Fibroblast of gingiva (primary cell): ENCODE measurements at places on chromosomes 6 and 20.

DNA sequence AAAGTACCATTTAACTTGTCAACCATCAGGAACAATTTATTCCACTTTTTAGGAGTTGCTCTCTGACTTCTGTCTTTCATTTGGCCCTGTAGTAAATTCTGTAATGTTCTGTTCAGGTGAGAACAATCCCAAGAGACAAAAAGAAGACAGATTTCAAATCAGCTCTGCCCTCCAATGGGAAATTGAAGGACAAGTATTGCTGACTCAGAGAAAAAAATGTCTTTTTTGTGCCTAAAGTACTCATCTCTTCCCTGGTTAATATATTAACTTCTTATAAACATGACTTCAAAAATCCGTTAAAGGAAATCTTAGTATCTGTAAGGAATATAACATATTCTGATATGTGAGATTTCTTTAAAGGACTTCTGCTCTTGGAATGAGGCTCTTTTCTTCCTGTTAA, 38.6 kb upstream of the SCGN start:
- no peak for DNase-seq

GRCh38 chr20:44908987-44909871, 631 bp upstream of the PABPC1L start:
- DNase-seq = no peak

GRCh38 chr6:40848868-40849514, 190.0 kb downstream of the UNC5CL start:
- DNase-seq = no peak

DNA sequence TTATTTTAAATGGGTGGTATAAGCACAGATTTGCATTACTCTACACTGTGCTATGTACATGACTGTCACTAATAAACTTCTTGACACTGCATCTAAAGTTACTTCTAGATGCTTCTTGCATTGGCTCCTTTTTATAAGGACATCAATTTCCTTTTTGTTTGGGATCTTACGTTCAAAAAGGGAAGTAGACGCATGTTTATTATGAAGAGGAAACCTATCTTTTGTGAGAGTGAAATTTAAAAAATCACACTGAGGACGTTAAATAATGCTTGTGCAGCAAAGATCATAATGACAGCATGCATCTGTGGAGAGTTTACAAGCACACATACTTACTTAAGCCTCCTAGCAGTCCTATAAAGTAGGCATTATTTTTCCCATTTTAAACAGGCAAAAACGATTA, 479.5 kb downstream of the CD83 start:
- DNase-seq = no peak

- peak; percentile 18 for DNase-seq
These were observed 13.8 kb downstream of the FOXQ1 start for GRCh38 chr6:1325461-1326309.

DNA sequence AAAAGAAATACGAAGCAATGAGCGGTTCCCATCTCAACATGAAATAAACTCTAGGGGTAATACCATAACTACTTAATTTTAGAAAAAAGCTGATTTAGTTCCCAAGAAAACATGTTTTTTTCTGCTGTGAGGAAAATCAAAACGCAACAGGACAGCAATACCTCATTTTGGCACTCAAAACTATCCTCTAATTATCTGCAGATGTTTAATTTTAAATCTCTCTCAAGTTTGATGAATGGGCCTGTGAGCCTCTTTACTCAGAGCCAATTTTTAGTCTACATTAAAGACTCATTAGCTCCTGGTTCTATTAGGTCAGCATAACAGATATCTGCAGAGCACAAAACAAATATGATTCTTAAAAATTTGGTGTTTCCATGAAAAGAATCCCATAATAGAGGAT, 28.1 kb downstream of the RNF24 start:
- peak; percentile 56 for DNase-seq

DNA sequence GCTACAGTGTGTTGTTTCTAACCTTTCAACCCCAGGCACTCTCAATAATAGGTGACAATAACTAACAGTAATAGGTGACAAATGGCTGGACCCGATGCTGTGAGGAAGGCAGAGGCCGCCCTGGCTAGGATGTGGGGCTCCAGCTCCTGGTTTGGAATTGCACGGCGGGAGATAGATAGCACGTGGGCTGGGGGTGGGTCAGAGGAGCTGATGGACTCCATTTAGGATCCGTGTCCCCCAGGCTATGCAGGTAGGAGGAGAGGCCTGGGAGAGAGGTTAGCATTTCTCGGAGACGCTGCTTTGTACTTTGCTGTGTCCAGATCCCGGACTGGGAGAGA, 61.4 kb downstream of the EZR start:
- DNase-seq = no peak

DNA sequence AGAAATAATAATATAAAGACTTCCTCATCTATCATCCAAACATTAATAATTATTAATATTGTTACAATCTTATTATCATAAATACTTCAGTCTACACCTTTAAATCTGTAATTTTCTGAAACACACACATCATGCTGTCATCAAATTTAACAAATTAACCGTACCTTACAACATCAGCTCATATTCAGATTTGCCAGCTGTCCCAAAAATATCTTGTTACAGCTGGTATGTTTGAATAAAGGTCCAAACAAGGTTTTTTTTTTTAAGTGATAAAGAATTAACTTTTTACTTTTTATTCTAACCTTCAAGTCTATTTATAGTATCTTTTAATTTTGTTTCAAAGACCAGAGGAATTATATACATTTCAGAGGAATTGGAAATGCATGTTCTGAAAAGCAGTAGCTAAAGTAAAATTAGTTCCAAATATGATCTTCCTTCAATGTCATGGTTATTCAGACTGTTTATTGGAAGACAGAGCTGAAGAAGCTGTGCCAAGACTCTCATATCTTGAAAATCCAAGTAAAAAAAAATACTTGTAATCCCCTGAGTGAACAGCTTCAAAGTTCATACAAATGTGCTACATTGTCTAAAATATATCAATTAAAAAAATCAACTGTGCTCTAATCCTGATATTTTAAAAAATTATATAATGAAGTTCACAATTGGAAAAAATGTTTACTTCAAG, 161.7 kb upstream of the BMP5 start:
- no peak for DNase-seq

DNA sequence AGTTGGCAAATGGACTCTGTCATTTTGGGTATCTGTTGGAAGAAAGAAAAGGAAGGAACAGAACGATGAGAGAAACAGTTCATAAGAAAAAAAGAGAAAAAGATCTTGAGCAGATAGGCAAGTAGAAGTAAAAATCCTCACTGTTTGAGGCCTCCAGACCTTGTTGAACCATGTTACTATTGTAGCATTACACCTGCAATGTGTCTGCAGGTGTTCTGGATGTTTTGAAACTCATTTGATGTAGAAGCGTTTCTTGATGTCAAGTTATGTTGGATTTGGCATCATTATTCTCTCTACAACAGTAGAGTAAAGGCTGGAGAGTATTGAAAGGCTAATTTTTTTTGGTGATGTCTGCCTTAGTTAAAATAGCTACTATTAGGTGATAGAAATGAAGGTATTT, 108.7 kb downstream of the CARMIL1 start:
- DNase-seq = no peak

DNA sequence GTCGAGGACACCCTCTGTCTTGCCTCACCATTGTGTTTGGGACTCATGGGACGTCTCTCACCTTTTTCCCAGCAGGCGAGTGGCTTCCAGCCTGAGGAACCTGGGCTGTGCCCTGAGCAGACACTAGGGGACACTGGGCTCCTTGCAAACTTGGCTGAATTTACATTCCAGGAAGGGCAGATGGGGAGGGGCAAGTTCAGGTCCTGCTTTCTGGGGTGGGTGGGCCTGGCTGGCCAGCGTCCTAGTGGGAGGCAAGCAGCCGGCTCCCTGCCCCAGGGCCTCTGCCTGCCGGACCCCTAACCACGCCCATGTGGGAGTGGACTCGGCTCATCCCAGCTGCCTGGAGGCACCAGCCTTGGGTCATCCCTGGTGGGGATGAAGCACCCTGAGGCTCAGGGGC, 48.2 kb upstream of the MLN start:
- DNase-seq = no peak

DNA sequence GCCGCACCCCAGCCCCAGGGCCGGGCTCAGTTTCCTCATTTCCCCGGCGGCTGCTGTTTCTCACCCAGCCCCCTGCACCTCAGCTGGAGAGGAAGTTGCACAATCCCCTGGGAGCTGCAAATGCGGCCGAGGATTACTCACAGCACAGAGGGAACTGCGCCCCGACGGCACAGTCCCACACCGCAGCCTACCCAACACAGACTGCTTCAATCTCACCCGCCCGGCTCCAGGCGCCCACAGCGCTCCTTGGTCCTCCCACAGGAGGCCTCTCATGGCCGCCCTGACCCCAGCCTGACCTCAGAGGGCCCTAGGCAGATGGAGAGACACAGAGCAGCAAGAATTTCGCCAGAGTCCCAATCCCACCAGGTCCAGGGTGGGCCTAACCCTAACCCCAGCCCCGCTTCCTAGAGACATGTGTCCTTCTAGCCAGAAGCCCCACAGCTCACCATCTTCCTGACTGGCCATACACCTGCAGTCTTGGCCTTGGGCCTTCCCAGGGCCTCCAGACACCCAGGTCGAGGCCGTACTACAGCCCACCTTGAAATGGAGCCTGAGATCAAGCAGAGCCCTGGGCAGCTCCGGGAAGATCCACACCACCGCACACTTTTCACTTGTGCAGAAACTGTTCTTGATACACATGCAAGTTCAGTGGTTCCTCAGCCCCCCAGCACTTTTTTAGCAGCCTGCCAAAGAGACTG, 11.7 kb downstream of the TFEB start:
- peak; percentile 87 for DNase-seq

- peak; percentile 49 for DNase-seq
These were observed 6.9 kb downstream of the ZMYND8 start for GRCh38 chr20:47349365-47350180.

GRCh38 chr20:11468880-11469279, 448.8 kb upstream of the BTBD3 start:
- DNase-seq = no peak

DNA sequence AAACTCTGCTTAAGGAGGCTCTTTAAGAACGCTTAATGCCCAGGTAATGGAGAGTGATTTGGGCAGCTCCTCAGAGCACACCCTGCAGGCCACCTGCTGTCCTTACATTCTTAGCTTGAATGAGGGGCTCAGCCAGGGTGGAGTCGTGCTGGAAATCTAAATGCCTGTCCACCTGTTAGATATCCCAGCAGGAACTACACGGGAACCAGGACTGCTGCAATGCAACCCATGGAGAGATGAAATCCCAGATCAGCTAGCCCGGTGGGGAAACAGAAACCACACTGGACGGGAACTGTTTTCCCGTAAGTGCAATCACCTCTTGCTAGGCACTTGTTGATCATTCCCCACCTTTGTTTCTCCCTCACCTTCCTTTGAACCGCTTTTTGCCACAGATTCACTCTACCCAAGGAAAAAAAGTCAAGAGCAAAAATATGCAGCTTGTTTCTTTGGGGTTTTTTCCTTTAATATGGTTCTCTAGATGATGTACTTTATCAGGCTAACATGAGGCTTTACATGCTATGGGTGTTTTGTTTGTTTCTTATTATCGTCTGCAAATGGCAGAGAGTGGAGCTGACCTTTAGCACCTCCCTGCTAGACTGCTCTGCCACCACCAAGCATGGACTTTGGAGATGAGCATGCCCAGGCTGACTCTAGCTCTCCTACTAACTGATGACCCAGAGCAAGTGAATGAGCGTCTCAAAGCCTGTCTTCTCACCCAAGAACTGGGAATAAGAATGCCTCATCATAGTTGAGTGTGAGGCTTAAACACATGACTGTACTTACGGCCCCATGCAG, 125.9 kb upstream of the TNFAIP3 start:
- DNase-seq = no peak

DNA sequence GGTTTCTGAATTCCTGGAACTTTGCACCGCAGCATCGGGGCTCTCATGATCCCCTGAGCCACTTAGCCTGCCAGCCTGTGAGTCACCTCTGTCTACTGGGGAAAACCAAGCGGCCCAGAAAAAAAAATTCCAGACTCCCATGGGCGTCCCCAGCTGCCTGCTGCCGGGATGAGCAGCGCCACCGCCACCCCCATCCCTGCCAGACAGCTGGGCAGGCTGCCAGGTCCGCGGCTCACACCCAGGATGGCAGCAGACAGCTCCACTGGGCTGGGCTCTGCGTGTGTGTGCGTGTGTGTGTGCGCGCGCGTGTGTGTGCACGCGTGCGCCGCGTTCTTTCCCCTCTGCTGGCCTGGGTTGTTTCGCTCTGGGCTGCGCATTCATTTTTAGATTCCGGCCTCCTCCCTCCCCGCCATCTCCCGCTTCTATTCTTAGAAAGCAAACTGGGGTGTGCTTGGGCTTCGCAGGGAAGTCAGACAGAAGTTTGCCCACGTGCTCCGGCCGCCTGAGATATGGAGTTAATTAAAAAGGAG, 38.9 kb upstream of the PMEPA1 start:
- DNase-seq = peak; percentile 56

DNA sequence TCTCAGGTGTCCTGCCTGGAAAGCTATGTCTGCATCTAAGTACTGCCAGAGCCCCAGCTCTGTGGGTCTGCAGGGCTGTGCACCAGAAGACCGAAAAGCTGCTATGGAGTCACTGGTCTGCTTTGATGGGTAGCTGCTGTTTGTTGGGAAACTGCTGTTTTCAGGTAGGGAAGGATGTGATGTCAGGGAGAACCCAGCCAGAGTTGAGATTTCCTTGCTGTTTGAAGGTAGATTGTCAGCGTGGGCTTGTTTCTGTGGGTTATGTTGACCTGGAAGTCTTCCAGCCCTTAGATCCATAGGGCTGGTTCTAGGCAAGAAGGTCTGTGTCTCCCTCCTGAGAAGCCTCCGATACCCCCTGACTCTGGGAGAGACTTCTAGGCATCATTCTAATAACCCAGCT, 12.2 kb upstream of the SHLD1 start:
- no peak for DNase-seq

- DNase-seq = no peak
These were observed 104.7 kb upstream of the PMEPA1 start for GRCh38 chr20:57814529-57814928.

DNA sequence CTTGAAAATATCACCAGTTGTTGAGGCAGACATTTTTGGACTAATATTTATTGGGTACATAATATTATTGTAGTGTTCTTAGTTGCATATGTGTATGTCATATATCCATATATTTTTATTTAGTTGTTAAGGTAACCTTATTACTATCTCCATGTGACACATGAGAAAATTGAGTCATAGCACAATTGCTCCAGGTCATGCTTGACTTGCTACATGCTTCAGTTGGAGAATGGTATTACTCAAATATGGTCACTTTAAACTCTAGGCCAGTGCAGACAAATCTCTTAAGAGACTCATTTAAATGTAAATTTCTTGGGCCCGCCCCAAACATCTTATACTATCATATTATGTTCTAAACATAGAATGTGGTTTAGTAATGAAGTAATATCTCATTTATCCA, 246.1 kb downstream of the RIMS1 start:
- DNase-seq = no peak

GRCh38 chr6:139081471-139081870, 52.9 kb downstream of the ABRACL start:
- DNase-seq = peak; percentile 44

GRCh38 chr6:148934539-148934938, 187.7 kb downstream of the UST start:
- no peak for DNase-seq

GRCh38 chr6:34031625-34032383, 114.1 kb downstream of the GRM4 start:
- DNase-seq = no peak

GRCh38 chr6:110270165-110270564, 88.0 kb downstream of the METTL24 start:
- no peak for DNase-seq

GRCh38 chr6:131755597-131755996, 44.8 kb upstream of the CTAGE9 start:
- peak; percentile 84 for DNase-seq

- DNase-seq = no peak
These were observed 33.1 kb downstream of the ATP9A start for GRCh38 chr20:51734876-51735720.

GRCh38 chr20:13610184-13610583, 28.5 kb downstream of the TASP1 start:
- DNase-seq = no peak

- no peak for DNase-seq
These were observed 337.5 kb downstream of the EPHA7 start for GRCh38 chr6:93081901-93082300.
